Cortex of kidney (tissue), 1 donor: ENCODE measurements at places on chromosomes 11 and 22.

- no peak for DNase-seq
Measured at GRCh38 chr11:34305193-34305592, 52.6 kb downstream of the ABTB2 start.

DNA sequence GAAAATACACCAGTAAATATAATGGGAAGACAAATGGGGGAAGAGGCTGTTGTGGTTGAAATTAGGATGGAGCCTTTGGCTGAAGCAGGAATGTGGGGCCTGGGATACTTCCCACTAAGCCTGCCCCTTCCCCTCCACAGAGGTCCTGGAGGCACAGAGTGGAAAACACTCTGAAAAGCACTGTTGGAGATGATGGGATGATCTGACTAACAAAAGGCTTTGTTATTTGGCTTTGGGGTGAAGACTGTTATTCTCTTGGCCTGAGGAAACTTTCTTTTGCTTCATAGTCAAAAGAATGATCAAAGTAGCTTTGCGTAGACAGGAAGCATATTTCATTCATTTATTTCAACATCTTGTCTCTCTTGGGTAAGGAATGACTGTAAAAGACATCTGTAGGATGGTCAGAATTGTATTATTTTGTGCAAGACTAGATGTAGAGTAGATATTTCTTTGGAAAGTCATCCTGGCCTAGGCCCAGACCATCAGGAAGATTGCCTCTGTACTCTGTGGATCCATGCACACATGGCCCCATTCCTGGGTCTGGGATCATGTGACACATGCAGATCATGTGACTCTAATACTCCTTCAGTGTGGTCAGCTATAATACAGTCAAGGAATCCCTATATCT is 111.4 kb downstream of the SPON1 start:
- no peak for DNase-seq

DNA sequence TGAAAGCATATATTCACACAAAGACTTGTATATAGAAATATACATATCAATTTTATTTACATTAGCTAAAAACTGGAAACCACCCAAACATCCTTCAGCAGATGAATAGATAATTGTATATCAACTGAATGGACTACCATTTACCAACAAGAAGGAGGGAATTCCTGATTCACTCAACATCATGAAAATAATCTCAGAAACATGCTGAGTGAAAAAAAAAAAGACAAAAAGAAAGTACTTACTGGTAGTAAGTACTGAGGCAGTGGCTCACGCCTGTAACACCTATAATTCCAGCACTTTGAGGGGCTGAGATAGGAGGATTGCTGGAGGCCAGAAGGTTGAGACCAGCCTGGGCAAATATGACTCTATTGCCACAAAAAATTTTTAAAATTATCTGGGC is 7.4 kb upstream of the IPO7 start:
- DNase-seq: no peak

- DNase-seq: no peak
Measured at GRCh38 chr11:27646051-27646818, 54.0 kb downstream of the BDNF start.

DNA sequence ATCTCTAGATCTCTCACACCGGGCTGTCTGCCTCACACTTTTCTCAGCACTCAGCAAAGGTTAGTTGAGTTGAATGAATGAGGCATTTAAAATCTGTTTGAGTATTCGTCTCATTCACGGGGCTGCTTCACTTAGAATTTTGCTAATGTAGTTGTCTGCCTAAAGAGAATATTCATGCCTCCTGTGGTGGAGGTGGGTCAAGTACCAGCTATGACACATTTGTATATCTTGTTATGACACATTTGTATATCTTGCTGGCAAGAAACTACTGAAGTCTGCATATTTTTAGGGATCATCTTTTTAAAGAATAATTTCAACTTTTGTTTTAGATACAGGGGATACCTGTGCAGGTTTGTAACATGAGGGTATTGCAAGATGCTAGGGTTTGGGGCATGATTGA is 43.1 kb downstream of the LDLRAD3 start:
- DNase-seq: no peak

DNA sequence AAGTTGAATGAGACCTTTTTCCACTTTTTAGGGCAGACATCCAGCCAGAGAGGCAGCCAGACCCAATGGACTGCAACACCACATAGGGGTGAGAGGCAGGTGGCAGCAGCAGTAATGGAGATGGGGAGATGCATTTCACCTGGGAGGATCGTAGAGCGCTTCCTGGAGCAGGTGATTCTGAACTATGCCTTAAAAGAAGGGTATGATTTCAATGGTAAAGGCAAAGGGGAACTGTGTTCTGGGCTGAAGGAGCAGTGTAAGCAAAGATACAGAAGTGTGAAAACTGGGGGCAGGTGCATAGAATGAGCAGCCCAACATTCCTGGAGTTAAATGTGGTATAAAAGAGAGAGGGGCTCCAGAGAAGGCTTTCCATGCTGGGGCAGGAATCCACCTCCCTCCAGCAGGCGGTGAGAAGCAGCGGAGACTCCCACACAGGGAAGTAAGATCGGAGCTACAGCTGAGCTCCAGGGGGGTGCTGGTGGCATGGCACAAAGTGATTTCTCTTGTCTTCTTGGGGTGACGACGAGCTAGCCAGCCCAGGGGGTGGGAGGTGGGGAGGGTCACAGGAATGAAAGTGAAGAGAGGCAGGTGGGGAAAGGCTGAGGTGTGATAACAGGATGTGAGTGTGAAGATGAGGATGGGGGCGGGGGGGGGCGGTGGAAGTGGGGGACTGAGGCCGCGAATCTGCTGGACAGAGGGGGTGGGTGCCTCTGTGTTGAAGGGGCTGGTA is 4.3 kb upstream of the SERHL2 start:
- DNase-seq: no peak

- DNase-seq: no peak
Measured at GRCh38 chr11:83070044-83070701, 1.5 kb downstream of the RAB30 start.

GRCh38 chr11:122100037-122100755 is 15.8 kb downstream of the BLID start:
- no peak for DNase-seq

DNA sequence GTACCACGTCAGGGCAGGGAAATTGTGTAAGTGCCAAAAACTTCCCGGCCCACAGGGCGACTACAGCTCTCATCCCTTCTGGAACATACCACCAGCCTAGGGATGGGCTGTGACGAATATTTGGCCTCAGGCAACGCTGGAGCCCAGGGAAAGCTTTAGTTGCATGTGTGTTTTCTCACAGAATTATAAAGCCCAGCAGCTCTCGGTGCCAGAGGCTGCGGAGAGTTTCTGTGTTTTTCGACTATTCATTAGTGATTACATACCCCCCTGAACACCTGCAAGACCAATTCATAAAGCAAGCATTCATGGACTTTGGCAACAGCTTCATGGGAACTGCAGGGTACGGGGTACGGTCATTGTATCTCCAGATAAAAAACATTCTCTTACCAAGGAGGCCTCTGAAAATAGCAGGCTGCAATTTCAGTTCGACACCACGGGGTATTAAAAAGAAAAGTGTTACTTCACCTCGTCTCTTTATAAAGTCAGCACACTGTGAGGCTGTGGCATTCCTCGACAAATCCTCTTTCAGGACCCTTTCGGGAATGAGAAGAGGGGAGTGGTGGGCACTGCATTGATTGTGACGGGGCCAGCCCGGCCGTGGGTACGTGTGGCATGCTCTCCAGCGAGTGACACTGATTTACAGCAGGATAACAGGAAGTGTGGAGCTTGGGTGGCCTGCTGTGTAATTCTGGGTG is 243.6 kb upstream of the SORL1-AS1 start:
- DNase-seq: no peak

GRCh38 chr22:38292694-38293093 is 19.9 kb upstream of the TMEM184B start:
- DNase-seq: no peak

- DNase-seq: no peak
Measured at GRCh38 chr11:87223816-87224215, 186.1 kb downstream of the TMEM135 start.

- DNase-seq: no peak
Measured at GRCh38 chr11:33651555-33651954, 49.1 kb downstream of the C11orf91 start.

DNA sequence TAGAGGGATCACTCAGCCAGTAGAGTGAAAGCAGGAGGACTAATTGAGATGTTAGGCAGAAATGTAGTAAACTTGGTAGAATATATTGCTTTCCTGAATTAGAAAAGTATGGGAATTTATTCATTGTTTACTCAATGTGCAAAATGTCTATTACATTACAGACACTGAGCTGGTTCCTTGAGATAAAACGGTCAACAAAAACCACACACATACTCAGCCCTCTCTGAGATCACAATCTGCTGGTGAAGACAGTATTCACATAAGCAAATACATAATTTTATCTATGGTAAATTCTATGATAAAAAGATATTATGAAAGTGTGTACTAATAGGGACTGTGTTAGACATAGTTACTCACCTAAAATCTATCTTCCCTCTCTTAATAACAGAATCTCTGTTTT is 833.5 kb downstream of the KCNA4 start:
- no peak for DNase-seq

GRCh38 chr11:44949160-44950030 is 1.3 kb downstream of the TP53I11 start:
- no peak for DNase-seq

DNA sequence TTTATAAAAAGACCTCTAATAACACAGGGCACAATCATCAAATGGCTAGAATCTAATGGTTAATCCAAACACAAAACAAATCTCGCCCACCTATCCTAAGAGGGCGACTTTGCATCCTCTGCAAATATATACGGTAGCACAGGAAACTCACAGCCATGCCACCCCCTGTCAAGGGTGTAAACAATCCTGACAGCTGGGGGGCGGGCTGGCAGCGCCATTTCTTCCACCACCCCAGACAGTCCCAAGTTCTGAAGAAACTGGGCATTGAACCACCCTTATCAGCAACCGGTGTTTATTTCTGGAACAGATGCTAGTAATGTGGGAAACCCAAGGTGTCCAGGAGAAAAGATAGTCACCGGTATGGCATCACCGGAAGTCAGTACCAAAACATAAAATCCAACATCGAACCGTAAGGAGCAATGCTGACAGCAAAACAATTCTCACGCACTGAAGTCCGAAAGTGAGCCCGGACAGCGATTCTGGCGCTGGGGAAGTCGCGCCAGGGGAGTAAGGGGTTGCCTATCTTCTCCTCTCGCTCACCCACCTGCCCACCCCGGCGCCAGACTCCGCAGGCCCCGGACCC is 825 bp downstream of the FBXO3 start:
- no peak for DNase-seq

DNA sequence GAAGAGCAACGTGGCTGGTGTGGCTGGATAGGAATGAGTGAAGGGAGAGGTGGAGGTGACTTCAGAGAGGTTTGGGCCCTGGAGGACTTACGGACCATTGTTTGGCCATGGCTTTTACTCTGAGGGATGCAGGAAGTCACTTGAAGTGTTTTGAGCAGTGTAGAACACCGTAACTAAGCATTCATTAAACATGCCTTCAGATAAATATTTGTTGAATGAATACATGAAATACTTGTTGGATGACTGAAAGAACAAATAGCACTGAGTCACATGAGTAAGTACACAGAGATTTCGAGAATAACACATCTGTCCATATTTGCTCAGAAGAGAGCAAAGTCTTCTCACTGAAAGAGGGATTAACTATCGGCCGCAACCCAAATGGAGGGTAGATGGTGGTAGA is 182.7 kb upstream of the SNX19 start:
- DNase-seq: no peak

DNA sequence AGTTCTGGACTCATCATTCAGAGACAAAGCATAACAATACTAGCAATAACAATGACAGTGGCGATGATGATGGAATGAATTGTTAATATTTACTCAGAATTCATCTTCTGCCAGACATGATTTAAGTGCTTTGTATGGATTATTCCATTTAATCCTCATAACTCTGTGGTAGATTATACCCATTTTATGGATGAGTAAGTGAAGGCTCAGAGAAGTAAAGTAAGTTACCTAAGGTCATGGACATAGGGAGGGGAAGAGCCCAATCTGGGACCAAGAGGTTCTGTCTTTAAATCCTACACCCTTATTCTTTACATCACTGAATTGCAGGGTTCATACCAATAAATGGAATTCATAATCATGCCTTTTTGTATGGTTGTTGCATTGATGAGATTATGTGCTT is 72.7 kb downstream of the MYO18B start:
- DNase-seq: no peak

DNA sequence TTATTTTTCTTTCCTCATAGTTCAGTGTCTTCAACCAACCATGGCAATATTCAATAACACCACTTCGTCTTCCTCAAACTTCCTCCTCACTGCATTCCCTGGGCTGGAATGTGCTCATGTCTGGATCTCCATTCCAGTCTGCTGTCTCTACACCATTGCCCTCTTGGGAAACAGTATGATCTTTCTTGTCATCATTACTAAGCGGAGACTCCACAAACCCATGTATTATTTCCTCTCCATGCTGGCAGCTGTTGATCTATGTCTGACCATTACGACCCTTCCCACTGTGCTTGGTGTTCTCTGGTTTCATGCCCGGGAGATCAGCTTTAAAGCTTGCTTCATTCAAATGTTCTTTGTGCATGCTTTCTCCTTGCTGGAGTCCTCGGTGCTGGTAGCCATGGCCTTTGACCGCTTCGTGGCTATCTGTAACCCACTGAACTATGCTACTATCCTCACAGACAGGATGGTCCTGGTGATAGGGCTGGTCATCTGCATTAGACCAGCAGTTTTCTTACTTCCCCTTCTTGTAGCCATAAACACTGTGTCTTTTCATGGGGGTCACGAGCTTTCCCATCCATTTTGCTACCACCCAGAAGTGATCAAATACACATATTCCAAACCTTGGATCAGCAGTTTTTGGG is at the start of gene OR51T1:
Gene OR51T1 (plus strand): TSS at position 41 of the 641 bp plus-strand sequence. CDS start 0 bp downstream, at position 41.
- DNase-seq: no peak

DNA sequence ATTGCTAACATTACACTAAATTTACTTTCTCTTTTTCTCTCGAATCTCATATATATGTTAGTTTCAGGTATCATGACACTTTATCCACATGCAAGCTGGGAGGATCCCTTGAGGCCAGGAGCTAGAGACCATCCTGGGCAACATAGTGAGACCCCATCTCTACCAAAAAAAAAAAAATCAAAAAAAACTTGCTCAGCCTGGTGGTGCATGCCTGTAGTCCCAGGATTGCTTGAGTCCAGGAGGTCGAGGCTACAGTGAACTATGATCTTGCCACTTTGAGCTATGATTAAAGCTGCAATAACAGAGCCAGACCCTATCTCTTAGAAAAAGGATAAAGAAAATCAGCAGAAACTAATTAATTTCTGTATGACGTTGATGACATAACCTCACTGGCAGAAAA is 3.7 kb upstream of the UPK3A start:
- DNase-seq: no peak

DNA sequence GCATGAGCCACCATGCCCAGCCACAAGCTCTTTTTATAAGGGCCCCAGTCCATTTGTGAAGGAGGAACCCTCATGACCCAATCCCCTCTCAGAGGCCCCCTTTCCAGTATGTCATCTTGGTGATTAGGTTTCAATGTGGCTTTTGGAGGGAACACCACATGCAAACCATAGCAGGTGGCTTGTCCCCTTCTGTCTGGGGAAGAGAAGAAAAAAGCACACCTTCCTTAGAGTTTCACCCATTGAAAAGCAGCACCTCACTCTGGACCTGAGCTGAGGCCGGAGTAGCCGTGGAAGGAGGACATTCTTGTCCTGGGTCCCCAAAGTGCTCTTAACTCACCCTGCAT is 25.4 kb downstream of the NEAT1 start:
- no peak for DNase-seq
